ENCODE measurements at places on chromosomes 4 and X.

DNA sequence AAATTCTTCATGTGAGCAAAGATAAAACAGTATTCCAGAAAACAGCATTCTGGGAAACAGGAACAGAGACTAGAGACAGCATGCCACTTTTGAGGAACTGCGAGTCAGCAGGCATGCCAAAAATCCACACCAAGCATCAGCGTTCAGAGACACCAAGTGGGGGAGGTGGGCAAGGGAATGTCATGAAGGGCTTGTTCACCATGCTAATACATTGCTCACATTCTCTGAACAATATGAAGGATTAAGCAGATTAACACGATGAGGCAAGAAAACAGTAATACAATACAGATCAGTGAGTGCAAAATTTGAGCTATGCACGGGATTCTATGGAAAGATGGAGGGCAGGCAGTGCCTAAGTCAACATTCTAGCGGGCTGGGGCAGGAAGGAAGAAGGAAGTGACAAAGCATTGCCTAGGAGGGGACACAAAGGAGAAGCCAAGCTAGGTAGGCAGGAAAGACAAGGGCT lies 278.3 kb downstream of the FBXW7 start:
- DNase-seq, result peak; percentile 26

DNA sequence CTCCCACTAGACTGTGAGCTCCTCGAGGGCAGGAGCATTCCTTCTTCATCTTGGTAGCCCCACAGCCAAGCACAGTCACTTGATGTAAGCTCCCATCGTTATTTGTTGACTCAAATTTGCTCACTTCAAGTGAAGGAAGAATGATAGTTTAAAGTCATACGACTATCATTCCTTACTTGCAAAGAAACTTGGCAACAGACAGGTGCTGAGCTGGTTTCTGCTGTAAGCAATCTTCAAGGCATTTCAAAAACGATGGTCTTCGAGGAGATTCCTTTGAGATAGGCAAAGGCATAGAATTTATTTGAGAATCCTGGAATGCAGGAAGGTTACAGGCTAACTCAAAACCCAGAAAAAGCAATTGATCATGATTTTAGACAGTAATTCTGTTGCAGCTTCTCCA lies 64.8 kb downstream of the QDPR start:
- DNase-seq, result no peak

DNA sequence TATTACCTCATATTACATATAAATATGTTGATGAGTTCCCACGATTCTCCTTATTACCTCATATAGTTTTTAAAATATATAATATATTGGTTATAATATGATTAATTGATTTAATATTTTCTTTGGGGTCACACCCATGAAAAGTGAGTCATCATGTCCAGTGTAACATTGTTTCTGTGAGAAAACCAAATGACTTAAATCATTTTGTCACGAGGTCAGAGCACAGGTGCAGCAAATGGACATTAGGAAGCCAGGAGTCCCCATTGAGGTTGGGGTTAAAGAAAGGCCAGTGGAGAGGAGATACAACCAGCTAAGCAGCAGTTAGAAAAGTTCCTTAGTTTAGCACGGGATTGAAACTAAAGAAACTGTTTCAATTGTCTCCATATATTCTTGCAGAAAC lies 133.9 kb upstream of the RAPGEF2 start:
- DNase-seq, result peak; percentile 37

DNA sequence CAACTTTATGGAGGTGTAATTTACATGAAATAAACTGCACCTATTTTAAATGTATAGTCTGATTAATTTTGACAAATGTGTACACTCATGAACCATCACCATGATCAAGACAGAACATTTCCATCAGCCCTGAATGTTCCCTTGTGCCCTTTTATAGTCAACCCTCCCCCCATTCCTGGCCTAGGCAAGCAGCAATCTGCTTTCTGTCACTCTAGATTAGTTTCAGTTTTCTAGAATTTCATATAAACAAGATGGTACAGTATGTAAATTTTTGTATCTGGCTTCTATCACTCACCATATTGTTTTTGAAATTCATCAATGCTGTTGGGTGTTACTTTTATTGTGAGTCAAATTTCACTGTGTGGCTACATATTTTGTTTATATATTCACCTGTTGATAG lies 234.2 kb upstream of the RPS6KA3 start:
- no peak for DNase-seq

DNA sequence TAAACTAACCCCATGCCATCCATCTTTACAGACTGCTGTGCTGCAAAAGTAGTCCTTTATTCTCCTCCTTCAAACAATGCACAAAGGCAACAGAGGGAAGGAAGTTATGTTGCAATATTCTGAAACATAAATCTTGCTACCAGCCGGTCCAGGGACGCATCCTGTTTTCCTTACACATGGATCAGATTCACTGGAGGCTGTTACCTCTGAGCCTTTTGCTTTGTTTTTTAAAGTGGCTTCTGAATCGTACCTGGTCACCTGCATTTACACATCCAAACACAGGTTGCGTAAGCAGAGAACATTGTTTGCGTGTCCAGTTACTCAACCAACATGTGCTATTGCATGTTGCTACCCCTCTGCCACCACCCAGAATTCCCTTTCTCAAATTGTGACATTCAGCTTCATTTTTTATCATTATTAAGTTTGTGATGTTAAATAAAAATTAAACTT lies 8.8 kb downstream of the PPARGC1A start:
- DNase-seq, result peak; percentile 41

GRCh38 chr4:16764622-16765021 lies 133.8 kb downstream of the LDB2 start:
- DNase-seq, result no peak

DNA sequence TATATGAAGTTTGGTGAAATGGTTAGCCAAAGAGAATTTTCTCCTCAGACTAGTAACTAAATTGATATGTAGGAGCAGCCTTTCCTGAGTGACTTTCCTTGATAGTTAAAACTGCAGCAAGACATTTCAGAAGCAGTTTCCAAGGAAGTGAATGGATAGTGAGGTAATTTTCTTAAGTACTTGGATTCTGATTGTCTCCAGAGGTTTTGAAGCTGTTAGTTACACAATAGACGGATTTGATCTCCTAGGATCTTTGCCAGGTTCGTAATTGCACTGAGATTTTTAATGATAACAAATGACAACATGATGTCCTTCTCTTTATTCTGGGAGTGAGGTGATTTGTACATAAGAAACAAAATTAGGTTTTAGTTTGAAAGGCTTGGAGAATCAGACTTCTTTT lies 29.2 kb downstream of the PRRG1 start:
- DNase-seq, result no peak

DNA sequence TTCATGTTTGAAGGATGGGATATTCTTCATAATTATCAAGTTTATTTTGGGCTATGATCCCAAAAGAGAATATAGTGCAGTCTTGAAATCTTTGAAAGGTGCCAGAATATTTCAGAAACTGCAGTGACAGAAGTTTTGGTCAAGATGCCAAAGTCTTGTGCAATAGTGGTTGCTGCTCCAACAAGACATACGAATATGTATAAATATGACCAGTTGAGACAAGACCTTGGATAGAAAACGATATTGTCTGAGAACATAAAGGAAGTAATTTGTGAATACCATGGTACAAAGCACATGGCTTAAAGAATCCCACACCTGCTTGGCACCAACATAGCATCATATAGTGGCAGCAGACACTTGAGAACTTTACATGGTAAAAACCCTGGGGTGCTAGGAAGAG lies 48.6 kb upstream of the AMELX start:
- DNase-seq, result no peak

DNA sequence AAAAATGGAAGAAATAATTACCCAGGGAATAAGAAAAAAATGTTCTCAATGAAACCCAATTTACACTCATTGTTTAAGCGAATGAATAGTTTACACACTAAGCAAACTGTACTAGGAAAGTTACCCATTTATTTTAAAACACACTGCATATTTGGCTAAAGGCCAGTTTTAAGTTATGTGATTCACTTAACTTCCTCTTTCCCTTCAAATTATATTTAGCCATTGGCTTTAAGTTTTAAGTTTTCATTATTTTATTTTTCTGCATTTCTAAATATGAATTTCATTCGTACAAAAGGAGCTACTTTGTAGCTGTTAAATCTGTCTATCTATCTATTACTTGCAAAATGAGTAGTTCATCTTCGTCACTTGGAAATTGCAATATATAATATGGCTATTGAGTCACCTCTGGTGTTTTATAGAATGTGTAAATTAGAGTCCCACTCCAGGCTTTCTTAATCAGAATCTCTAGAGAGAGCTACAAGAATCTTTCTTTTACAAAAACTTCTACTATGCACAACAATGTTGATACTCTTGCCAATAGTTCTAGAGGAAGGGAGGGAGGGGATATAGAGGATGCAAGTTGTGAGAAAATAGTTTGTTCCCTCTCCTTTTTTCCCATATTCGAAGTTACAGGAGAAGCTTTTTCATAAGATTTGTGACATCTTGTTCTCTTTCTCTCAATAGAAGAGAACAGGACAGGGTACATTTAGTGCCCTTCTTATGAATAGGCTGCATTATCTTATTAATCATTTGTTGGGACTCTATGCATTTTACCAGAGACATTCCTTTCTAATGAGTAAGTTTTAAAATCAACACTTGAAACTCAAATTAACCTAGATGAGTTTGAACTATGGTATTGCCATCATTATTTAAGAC lies 41.8 kb downstream of the SULT1B1 start:
- no peak for DNase-seq

GRCh38 chr4:108118505-108118904 lies 50.2 kb downstream of the LEF1 start:
- DNase-seq, result peak; percentile 14

Data from A172 (cell line).